ENCODE measurements at places on chromosomes 5 and 9.
A peak's percentile ranks its signal among the peaks of the same experiment; 100 is the strongest.

DNA sequence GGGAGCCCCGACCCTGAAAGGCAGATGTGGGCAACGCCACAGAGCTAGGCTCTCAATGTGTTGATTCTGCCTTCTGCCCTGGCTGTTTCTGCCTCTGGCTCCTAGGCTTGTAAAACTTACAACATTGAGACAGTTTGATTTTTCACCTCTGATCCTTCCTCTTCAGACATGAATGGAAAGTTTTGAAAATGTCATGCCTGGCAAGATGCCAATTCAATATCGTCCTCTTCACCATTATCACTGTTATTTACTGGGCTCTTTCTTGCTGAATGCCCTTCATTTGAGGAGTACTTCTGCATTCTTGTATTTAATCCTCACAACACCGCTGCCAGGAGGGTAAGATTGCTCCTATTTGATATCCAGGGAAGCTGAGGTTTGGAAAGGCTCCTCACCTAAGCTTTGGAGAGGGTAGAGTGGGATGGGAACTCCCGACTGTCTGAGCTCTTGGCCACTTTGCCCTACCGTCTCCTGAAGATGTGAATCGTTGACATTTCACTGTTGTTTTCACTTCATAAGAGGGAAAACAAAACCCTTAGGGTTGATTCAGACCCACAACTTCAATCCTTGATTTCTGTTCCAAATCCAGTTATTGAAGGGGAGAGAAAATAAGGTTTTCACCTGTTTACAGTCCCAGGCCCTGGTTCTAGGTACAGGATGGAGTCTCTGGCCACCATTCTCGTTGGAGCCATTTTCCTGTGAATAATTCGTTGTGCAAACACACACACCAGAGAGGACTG, 12.7 kb upstream of the FGF1 start:
- no peak for DNase-seq

- no peak for DNase-seq
Observed at GRCh38 chr5:156327296-156327695, 332 bp downstream of the SGCD start.

DNA sequence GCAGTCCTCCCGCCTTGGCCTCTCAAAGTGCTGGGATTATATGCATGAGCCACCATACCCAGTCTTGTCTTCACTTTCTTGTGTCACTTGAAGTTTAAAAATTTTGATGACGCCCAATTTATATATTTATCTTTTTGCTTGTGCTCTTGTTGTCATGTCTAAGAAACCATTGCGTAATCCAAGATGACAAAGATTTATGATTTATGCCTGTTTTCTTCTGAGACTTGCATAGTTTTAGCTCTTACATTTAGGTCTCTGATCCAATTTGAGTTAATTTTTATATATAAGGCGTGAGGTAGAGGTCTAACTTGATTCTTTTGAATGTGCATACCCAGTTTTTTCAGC, 18.6 kb downstream of the ANKHD1 start:
- DNase-seq: no peak

- no peak for DNase-seq
Observed at GRCh38 chr5:14726066-14726838, 61.7 kb downstream of the OTULIN start.

DNA sequence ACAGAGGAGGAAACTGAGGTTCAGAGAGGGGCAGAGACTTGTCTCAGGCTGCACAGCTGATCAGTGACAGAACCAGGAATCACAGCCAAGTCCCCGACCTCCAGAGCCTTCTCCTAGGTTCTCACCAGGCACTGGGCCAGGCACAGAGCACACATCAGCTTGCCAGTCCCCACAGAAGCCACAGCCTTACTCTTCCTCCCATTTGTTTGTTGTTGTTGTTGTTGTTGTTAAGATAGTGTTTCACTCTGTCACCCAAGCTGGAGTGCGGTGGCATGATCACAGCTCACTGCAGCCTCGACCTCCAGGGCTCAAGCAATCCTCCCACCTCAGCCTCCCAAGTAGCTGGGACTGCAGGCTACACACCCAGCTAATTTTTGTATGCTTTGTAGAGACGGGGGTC, 41.4 kb downstream of the NAIF1 start:
- no peak for DNase-seq

- peak; percentile 42 for DNase-seq
Observed at GRCh38 chr9:120905315-120906164, 21.1 kb downstream of the TRAF1 start.

- DNase-seq: no peak
Observed at GRCh38 chr9:79662537-79662956, 90.8 kb downstream of the TLE4 start.

- DNase-seq: no peak
Observed at GRCh38 chr5:90557391-90557790, 1.2 kb upstream of the ADGRV1 start.

DNA sequence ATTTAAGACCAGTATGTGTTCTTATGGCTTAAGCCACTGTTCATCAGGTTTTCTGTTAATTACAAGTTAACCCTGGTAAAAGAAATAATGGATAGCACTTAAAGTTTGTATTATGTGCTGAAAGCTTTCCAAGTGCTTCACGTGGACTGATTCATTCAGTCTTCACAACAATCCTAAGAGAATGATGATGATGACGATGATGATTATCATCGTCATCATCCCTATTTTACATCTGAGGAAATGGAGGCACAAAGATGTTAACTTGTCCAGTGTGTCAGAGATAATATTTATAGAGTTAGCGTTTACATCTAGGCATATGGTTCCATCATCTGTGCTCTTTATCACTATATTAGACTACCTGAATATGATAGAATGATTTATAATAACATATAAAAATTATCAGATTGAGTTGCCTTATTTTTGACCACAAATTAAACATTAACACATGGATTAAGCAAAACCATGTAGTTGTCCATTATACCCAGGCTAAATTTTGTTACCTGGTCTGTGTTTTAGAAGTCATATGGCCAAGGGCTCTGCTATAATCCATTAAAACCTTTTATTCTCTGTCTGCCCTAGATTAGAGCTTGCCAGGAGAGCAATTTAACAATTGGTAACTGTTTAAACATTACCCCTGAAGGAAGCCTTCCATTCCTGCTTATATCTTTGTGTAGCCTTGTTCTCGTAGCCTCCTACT, 102.3 kb upstream of the MAP3K1 start:
- no peak for DNase-seq

DNA sequence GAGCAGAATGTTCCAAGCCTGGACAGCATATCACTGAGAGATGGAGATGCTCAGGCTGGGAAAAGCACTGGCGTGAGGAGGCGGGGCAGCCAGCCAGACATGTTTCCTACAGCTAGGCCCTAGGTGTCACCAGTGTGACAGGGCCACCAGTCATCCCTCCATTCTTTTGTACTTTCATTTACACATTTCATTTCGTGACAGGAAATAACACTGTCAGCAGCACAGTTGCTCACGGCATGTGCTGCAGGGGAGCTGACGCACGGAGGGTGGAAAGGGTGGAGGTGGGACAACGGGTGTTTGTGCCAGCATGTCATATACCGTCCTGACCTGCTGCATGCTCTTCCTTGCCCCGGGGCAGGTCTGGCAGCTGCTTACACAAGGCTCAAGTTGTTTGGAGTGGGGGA, 14.8 kb upstream of the CEMIP2 start:
- peak; percentile 85 for DNase-seq

DNA sequence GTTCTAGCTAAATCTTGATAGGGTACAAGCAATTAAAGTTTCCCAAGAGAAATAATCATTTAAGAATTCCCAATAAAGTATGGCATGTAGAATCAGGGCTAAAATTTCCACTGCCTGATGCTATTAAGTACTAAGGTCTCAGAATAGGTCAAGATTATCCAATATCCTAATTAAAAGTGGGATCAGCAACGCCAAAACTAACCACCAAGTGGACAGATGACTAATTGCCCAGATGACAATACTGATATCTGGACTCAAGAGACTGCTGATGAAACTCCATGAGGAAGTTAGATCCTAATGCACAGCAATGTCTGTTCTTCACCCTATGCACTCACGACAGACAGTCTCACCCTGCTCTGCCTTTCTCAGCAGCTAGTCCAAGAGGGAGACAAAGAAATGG, 14.3 kb downstream of the DEPDC1B start:
- DNase-seq: no peak

- DNase-seq: no peak
Observed at GRCh38 chr5:150443242-150444075, 6.1 kb downstream of the RPS14 start.

DNA sequence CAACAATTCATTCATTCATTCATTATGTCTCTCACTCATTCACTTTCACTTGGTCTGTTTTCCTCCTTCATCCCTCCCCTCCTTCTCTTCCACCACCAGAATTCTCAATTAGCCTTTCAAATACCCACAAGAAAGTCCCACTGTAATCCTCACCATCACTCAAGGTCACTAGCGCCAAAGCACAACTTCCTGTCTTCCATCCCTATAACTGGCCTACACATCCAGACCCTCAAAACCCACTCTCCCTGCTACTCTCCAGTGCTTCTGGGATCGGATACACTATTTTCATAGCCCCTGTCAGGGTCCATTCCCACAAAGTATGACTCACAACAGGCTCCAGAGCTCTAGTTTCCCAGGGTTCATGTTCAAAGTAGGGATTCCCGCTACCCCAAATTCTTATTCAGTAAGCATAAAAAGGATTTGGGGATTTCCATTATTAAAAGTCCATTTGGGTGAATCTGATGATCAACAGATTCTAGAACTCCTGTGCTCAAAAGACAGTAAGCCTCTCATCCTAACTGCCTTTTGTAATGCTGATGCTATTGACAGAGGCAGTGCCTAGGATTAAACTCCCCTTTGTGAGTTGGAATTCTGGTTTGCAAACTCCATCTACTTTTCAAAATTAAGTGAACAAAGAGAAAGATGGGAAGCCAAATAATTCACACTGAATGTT, 250.9 kb downstream of the SEMA5A start:
- DNase-seq: no peak

GRCh38 chr5:128825826-128826225, 139.5 kb upstream of the SLC27A6 start:
- DNase-seq: no peak

DNA sequence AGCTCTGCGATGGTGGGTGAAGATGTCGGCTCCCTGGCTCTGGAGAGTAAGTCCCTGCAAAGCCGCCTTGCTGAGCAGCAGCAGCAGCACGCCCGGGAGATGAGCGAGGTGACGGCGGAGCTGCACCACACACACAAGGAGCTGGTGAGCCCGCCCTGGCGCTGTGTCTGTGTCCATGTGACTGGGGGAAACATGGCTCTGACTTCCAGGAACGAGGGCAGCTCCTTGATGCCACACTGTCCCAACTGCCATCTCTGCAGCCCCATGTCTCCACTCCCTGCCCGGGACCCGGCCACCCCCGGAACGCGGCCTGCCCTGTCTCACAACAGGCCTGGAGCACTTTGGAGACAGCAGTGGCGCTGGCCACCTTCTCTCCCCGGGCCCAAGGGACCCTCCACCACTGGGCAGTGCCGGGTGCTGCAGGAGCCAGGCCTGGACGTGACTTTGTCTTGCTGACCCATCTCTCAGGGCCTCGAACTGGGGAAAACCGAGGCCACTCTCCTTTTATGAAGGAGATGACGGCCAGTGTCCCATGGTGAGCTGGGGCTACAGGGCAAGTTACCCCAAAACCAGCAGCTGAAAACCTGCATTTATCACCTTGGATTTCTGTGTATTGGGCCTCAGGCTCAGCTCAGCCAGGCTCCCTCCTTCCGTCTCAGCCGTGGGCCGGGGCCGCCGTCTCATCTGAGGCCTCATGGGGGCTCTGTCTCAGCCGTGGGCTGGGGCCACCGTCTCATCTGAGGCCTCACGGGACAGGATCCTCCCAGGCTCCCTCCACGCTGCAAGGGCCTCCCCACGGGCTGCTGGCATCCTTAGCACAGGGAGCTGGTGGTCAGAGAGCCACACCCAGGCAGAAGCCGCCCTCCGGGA, 28.6 kb downstream of the CEP72 start:
- no peak for DNase-seq

DNA sequence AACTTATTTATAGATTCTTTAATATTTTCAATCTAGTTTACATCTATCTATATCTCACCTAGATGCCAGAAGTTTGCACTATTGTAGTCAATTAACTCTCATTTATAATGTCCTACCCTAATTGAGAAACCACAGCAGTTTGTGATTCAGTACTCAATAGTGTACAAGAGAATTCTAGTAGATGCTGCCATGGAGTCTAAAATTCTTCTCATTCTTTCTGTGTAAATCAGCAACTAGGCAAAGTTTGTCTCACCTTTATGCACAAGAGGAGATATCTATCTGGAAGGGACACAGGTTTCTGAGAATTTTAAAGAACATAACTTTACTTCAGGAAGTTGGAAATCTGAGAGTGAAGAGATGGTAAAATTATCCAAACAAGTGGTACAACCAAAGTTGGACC, 173.0 kb upstream of the FBXL7 start:
- DNase-seq: no peak

DNA sequence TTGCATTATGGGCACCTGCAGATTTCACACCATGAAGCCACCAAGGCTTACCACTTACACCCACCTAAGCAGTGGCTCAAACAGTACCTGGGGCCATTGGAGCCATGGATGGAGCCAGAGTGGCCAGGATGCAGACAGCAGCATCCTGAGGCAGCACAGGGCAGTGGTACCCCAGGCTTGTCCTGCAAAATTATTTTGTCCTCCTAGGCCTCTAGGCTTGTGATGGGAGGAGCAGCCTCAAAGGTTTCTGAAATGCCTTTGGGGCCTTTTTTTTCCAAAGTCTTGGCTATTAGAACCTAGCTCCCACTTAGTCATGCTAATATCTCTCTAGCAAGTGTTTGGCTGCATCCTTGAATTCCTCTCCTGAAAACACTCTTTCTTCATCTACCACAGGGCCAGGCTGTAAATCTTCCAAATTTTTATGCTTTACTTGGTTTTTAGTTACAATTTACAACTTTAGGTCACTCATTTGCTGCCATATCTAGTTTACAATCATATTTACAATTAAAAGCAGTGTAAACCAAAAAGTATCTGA, 15.7 kb downstream of the TMC1 start:
- no peak for DNase-seq

- DNase-seq: no peak
Observed at GRCh38 chr5:15522187-15522520, 22.2 kb downstream of the FBXL7 start.

GRCh38 chr5:135343413-135343812, 55.6 kb downstream of the MACROH2A1 start:
- no peak for DNase-seq

DNA sequence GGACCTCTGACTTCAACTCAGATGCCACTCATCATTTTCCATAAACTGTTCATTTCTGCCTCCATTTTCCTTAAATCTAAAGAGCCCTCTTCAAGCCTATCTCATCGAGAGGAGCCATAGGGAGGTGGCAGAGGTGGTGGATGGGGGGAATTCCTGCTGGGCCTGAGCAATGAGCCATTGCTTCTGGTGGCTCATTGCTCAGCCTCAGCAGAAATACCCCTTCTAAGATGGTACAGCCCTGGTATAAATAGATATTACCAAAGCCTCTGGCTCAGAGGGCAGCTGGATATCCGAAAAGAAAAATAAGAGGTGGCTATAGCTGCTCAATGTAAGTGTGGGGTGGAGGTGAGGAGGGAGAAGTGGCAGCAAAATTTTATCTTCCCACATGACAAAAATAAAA, 313.5 kb downstream of the CAAP1 start:
- DNase-seq: no peak

- DNase-seq: peak; percentile 87
Observed at GRCh38 chr5:68239487-68239886, 23.9 kb downstream of the PIK3R1 start.
